ENCODE measurements at places on chromosomes 13 and 19.
A peak's percentile ranks its signal among the peaks of the same experiment; 100 is the strongest.

GRCh38 chr13:21684576-21684975 lies 13.7 kb downstream of the FGF9 start:
- no peak for DNase-seq

DNA sequence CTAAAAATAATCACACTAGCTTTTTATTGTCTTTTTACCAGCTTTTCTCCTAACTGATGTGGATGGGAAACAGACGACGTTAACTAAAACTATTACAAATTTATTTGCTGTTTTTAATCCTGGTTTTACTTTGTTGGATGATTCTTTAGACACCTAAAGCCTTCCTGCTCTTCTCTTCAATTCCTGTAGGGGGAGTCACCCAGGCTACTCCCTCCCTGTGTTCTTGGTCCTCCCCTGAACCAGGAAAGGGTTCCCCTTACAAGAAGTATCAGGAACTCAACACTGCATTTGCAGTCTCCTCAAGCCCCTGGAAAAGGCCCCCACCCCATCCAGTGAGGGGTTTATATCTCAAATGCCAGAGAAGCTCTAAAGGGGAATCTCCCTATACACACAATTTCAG lies 206.1 kb downstream of the SUCLA2 start:
- no peak for DNase-seq

GRCh38 chr13:109383683-109384082 lies 402.7 kb downstream of the IRS2 start:
- DNase-seq: peak; percentile 18

DNA sequence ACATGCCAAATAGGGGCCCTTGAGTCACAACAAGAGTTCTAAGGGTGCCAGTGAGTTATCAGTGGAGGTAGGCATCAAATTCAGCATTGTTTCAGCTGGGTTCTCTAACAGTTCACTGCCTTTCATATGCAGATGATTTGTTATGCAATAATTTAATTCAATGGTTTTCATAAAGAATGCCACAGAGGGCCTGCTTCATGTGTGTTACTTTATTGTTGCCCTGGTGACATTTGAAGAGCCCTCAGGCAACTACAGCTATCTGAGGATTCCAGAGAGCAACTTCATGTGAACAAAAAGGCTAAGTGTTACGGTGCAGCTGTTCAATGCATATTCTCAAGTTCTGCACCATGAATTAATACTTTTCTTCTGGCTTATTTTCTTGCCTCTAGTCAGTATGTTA lies 43.1 kb upstream of the STARD13 start:
- no peak for DNase-seq

DNA sequence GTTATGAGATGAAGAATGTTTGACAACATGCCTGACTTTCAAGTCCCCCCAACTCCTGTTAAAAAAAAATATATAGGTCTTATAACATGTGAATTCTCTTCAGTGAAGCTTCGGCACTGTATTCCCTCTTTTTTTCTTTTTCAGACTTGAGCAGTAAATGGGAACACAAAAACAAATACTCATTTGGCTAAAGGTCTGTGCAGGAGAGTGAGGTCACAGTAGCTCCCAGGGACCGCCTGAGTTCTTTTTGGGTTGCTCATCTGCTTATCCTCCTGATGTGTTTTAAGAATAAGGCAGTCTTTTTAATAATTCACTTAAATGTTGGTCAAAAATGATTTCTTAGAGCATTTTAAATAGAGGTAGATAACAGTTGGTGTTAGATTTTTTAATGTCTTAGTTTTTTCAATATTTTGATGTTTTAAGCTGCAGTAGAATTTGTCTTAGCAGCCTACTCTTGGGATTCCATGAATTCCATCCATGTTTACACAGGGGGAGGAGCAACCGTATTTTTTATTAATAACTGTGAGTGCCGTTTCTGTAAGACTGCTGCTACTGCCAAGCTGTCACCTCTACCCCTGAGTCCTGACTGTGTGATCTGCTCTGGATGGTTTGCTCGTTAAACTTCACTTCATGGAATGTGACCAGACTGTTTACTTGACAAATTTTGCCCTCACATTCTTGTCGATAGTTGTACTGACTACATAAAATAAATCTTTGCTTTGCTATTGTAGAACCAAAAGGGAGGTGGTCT lies 14.9 kb downstream of the HNRNPM start:
- no peak for DNase-seq

GRCh38 chr19:3048190-3048533 lies 14.1 kb downstream of the TLE5 start:
- no peak for DNase-seq

DNA sequence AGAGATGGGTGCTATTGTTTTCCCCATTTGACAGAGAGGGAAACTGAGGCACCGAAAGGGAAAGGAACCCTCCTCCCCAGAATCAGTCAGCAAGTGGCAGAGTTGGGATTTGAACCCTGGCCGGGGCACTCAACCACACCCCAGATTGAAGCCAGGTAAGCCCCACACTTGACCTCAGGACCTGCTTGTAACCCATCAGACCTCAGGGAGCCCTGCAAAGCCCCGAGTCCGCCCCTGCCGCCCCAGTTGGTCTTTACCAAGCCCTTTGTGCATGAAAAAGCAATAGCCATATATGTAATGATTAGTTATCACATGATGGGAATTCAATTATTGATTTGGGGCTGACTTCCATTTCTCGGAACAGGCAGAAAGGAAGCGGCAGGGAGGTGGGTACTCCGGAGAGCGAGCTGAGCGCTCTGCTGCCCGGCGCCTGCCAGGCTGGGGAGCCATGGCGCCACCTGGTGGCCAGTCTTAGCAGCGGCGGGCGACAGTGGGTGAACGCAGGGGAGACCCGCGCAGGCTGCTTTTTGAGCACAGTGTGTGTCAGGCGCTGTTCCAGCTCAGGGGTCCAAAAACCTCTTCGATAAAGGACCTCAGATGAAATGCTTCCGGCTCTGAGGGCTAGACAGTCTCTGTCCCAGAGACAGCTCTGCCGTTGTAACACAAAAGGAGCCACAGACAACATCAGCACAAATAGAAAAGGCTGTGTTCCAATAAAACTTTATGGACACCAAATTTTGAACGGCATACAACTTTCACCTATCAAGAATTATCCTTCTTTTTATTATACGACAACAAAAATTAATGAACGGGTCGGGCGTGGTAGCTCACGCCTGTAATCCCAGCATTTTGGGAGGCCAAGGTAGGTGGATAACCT lies 82.9 kb upstream of the CACNA1A start:
- peak; percentile 73 for DNase-seq

DNA sequence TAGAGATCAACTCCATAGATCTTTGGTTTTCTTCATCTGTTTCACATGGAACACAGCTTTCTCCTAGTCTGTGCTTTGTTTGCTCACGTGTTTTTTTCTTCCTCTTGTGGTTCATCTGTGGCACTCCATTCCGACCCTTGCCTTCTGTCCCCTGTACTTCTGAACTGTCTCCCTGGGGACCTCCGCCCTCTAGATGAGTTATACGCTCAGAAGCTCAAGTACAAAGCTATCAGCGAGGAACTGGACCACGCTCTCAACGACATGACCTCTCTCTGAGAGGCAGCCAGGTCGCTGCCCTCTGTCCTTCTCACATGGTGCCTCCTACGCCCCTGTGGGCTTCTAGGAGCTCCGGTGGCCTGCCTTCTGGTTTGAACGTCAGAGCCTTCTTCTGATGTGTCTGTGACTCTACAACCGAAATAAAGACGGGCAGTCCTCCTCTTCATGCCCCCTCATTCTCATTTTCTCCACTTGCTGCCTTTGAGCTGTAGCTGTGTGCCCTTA lies 16.6 kb upstream of the RAB8A start:
- DNase-seq: no peak

- DNase-seq: no peak
These were observed 58.3 kb upstream of the MCF2L start for GRCh38 chr13:112910616-112911280.

DNA sequence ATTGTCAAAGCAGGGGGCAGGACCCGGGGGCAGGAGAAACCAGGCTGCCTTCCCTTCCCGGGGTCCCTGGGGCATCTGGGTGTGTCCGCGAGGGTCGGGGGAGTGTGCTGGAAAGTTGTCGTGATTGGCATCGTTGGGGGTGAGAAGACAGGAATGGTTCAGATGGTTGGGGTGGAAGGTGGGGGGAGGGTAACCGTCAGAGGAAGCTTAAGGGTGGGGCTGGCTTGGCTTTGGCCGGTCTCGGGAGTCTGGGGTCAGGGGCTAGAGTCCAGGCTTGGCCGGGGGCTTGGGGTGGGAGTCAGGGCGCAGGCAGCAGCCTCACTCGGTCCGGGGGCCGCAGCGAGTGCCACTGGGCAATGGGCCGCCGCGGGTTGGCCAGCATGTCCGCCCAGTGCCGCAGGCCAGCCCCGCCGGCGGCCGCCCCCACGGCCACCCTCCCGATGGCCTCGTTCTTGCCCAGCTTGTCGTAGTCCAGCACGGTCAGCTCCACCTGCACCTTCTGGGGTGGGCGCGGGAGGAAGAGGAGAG lies 6.8 kb upstream of the DNAAF3 start:
- DNase-seq: no peak

GRCh38 chr13:59447846-59448620 lies 715.7 kb downstream of the DIAPH3 start:
- no peak for DNase-seq

- DNase-seq: no peak
These were observed 133.1 kb downstream of the TNFRSF19 start for GRCh38 chr13:23703246-23703860.

- DNase-seq: no peak
These were observed at the start of gene FBXO17 for GRCh38 chr19:38975214-38975860. TSS of gene FBXO17 (minus strand) at chr19:38975742. CDS start at chr19:38950319, 25,423 bp downstream.

DNA sequence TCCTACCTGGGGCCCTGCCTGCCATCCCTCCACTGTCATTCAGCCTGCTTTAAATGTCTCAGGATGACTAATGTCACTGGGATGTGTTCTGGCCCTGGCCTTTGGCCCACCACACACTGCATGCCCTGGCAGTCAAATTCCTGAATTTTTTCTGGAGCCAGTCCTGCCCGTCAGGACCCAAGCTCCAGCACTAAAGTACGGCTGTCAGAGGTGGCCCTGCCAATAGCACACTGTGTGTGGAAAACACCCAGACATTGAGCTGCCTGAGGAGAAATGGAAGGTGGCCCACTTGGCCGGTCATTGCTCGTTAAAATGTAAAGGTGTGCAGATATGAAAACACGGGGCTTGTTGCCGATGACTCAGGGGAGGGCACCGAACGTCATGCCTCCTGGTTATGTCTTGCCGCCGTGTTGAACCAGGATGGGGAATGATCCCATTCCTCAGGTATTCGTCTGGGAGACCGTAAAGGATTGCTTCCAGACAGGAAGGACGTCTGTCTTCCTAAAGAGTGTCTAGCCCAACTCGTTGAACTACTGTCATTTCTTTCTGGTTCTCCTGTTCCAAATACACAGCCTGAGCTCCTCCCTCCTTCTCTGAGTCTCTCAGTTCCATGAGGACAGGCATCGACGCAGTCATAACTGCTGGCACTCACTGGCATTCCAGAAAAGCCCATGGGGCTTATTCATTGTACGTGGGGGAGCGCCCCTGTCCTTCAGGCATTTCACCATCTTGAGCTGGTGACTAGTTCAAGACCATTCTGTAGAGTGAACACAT lies 40.6 kb downstream of the COL4A2 start:
- no peak for DNase-seq

- no peak for DNase-seq
These were observed 16.4 kb downstream of the EMP3 start for GRCh38 chr19:48341515-48342413.

DNA sequence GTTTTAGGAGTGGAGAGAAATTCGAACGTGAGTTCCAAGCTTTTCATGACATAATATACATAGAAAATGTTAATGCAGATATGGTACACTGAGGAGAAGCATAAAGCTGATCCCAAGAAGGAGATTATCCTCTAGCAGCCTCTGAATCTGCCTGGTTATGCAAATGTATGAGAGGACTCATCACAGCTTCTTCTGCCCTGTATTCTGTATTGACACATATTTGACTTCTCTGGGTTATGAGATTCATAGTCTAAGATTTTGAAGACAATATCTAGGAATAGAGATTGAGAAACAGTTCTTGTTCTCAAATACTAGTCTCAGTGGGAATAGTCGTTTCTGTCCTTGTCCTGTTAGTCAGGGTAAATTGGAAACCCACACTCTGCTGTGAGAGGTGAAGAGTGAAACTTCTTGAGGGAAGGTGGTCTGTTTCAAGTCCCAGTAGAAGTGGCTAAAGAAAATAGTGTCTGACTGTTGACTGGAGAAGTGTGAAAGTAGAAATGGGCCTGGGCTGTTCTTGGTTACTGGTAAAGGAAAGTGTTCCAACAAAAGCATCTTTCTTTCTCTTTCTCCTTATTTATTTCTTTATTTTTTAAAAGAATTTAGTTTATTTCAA lies 1356.6 kb downstream of the SLITRK5 start:
- no peak for DNase-seq

DNA sequence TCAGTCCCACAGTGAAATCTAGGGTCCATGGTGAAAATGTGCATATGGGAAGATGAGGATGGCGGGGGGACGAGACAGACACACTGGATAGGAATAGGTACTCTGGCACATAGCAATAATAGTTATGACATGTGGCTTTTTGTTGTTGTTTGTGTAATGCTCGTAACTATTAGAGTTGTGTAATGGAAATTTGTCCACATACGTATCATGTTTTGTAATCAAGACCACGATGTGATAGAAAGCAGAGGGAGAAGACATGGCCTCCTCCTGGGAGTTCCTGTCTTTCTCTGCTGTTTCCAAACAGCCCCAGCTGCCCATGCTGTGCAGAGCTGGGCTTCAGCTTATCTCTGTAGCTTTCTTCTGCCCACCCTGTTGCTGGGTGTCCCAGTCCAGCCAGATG lies 185.3 kb upstream of the TMTC4 start:
- DNase-seq: no peak

All from suppressor macrophage (primary cell).